Activated CD4-positive, alpha-beta T cell treated with anti-CD3 and anti-CD28 coated beads for 1 hour (primary cell): ENCODE measurements at places on chromosomes 3 and 15.

DNA sequence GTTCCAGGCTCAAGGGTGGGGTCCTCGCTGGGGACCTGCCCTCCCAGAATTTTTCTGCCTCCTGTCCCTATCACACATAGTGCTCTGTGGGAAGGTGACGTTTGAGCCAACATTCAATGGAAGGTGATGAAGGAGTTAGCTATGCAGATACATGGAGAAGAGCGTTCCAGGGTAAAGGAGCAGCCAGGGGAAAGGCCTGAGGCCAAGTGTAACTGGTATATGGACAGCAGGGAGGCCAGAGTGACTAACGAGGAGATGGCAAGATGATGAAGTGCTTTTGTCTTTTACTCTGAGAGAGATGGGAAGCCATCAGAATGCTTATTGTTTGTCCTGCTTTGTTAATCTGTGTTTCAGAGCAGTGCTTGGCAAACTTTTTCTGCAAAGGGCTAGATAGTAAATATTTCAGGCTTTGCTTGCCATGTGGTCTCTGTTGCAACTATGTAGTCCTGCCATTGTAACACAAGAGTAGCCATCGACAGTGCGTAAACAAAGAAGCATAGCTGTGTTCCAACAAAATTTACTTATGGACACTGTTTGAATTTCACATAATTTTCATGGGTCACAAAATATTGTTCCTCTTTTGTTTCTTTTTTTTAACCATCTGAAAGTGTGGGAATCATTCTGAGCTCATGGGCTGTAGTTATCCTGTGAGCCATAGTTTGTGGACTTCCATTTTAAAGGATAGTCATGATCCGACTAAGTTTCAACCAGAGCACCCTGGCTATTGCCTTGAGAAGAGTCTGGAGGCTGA lies 25.8 kb upstream of the PIAS1 start:
- DNase-seq, result no peak

GRCh38 chr3:156675830-156676767 lies 1.7 kb downstream of the TIPARP start:
- DNase-seq, result no peak

- DNase-seq, result no peak
Measured at GRCh38 chr3:38015485-38015884, 14.0 kb downstream of the PLCD1 start.

DNA sequence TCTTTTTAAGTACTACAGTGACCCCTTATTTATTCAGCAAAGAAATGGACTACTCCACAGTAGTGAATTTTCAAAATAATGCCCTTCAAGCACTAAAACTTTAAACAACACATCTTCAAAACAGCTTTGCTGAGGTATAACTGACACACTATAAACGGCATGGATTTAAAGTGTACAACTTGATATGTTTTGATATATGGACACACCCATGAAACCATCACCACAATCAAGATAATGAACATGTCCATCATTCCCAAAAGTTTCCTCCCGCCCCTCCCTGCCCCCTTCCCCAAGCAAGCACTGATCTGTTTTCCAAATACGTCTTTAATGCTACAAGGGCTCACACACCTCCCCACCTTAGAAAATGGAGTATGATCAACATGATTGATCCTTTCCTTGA lies 1.6 kb upstream of the FURIN start:
- no peak for DNase-seq

DNA sequence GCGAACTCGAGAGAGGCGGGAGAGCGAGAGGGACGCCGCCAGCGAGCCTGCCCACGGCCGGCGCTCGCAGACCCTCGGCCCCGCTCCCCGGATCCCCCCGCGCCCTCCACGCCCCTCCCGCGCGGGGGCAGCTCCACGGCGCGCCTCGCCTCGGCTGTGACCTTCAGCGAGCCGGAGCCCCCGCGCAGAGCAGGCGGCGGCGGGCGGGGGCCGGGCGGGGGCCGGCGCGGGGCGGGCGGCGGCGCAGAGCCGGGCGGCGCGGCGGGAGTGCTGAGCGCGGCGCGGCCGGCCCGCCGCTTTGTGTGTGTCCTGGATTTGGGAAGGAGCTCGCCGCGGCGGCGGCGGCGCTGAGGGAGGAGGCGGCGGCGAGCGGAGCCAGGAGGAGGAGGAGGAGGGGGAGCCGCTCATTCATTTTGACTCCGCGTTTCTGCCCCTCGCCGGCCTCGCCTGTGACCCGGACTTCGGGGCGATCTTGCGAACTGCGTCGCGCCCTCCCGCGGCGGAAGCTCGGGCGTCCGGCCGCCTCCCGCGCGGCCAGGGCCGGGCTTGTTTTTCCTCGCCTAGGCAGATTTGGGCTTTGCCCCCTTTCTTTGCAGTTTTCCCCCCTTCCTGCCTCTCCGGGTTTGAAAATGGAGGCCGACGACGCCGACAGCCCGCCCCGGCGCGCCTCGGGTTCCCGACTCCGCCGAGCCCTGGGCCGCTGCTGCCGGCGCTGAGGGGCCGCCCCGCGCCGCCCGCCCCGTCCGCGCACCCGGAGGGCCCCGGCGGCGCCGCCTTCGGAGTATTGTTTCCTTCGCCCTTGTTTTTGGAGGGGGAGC lies 524 bp downstream of the IGF1R start:
- DNase-seq, result peak; percentile 19

- DNase-seq, result no peak
Measured at GRCh38 chr3:87895983-87896382, 162.8 kb downstream of the CGGBP1 start.

DNA sequence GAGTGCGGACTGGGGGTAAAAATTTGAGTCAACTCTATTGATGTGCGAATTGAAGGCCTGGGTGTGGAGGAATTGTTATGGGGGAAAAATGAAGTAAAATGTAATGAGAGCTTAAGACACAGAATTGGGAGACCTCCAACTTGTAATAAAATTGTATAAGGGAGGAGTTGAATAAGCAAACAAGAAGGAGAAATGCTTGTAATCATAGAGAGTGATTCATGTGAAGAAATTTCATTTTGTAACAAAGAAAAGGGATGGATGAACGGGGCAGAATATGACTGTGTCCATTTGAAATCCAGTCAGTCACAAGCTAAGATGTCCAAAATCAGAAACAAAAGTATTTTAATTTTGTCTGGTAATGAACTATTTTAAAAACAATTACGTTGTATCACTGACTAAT lies 552.3 kb downstream of the NAALADL2 start:
- DNase-seq, result no peak
